ENCODE measurements at places on chromosomes 12 and 14. TPM values are rescaled to one million over a fixed set of nuclear protein-coding genes. Genes with fewer than 3 reads are reported as not detected.

- DNase-seq, result peak; percentile 19
These were observed 755.7 kb upstream of the USP15 start for GRCh38 chr12:61504396-61505080.

DNA sequence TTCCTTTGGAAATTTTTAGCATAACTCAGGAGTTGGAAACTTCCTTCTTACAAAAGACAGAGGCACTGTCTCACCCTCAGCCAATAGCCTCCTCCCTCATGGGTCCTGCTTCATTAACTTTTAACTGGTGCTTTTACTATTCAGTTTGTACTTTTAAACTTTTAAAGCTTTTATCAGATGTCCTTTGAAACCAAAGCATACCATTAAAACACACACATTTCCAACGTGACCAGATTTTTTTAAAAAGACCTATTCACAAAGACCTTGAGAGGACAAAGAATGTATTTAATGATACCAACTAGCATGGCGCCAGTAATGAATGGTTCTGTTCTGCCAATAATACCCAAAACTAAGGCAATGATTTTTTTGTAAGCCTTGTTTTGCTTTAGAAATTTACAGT, 173.6 kb upstream of the EEA1 start:
- peak; percentile 64 for DNase-seq

GRCh38 chr14:54396183-54396492, 669 bp upstream of the CDKN3 start:
- no peak for DNase-seq

- DNase-seq, result peak; percentile 47
These were observed 37.9 kb downstream of the ISCA2 start for GRCh38 chr14:74531467-74531866.

KLRC1 gene
- 0.35 TPM for total RNA-seq

KRT73 gene
- not detected for total RNA-seq

GLT8D2 gene
- total RNA-seq, result 0.87 TPM

KRT71 gene
- not detected for total RNA-seq

CLEC7A gene
- total RNA-seq, result not detected

PLCZ1 gene
- total RNA-seq, result 0.69 TPM
